GM23338 (cell line): ENCODE measurements at places on chromosomes 11 and 22. TPM values are rescaled to one million over a fixed set of nuclear protein-coding genes. Genes with fewer than 3 reads are reported as not detected.

DNA sequence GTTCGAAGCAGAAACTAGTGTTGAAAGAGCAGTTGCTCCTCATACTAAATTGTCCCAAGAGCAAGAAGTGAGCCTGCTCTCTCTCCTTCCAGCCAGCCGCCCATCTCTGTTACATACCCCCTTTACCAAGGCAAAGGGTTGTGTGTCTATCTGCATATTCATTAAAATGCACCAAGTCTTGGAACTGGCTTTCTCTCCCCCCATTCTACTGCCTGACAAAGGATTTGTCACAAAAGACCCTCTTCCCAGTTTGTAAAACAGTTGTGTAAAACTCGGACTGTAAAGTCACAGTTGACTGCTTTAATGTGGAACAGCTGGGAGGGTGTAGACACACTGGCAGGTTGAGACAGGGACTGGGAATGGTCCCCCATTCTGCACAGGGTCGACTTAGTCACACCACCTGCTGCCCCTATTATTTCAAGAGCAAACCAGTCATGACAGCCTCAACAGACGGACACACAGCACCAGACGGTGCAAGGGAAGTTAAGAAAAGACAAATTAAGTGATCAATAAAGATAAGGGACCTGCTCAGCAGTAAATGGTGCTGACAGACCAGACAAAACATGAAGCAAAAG lies 60.0 kb upstream of the HTATIP2 start:
- no peak overlapping the region for H3K27ac ChIP-seq
- peaks cover 4% of the 10 kb centered on the region; the same call in 1 of the 2 replicates for H3K4me1 ChIP-seq
- DNase-seq: no peak
- H3K27me3 ChIP-seq: no peaks in the 10 kb centered on the region

Gene NXPE4
- not detected in 2 replicates for total RNA-seq

Gene SAA2
- not detected in 2 replicates for total RNA-seq

- H3K4me1 ChIP-seq: no peaks in the 10 kb centered on the region
- H3K4me3 ChIP-seq: no peak overlapping the region
- no peaks in the 10 kb centered on the region for H3K27me3 ChIP-seq
These were observed 2001.0 kb downstream of the LRRC4C start for GRCh38 chr11:39458481-39458880.

Gene MIOX
- total RNA-seq: 0.16 TPM in 1 of 2 replicates, not detected in the other

- peak; percentile 80 for DNase-seq
- H3K27me3 ChIP-seq: no peaks in the 10 kb centered on the region
- no peak overlapping the region for H3K27ac ChIP-seq
- no peak overlapping the region for H3K4me3 ChIP-seq
- H3K4me1 ChIP-seq: no peaks in the 10 kb centered on the region
These were observed 26.8 kb upstream of the RAG1 start for GRCh38 chr11:36540998-36541397.

Gene TEX12
- total RNA-seq: 0.35 TPM in 1 of 2 replicates, not detected in the other

- peaks cover 23% of the 10 kb centered on the region for H3K4me1 ChIP-seq
- H3K27me3 ChIP-seq: no peaks in the 10 kb centered on the region
- H3K27ac ChIP-seq: peak within 1 kb of the TSS; percentile 99
- peak within 1 kb of the TSS; percentile 90 for H3K4me3 ChIP-seq
- no peaks in the 10 kb centered on the region for H3K36me3 ChIP-seq
These were observed at the start of gene EP300 for GRCh38 chr22:41092023-41092817. TSS of gene EP300 (plus strand) at chr22:41092592. CDS start at chr22:41093005, 413 bp downstream.

- peak overlapping the region; percentile 62 for H3K4me3 ChIP-seq
- peaks cover 18% of the 10 kb centered on the region for H3K27me3 ChIP-seq
- H3K27ac ChIP-seq: no peak overlapping the region
- no peak for DNase-seq
These were observed 792 bp upstream of the SBF1 start for GRCh38 chr22:50475652-50476002.

Gene MCHR1
- total RNA-seq: 0.27 and 2.4 TPM in 2 replicates

DNA sequence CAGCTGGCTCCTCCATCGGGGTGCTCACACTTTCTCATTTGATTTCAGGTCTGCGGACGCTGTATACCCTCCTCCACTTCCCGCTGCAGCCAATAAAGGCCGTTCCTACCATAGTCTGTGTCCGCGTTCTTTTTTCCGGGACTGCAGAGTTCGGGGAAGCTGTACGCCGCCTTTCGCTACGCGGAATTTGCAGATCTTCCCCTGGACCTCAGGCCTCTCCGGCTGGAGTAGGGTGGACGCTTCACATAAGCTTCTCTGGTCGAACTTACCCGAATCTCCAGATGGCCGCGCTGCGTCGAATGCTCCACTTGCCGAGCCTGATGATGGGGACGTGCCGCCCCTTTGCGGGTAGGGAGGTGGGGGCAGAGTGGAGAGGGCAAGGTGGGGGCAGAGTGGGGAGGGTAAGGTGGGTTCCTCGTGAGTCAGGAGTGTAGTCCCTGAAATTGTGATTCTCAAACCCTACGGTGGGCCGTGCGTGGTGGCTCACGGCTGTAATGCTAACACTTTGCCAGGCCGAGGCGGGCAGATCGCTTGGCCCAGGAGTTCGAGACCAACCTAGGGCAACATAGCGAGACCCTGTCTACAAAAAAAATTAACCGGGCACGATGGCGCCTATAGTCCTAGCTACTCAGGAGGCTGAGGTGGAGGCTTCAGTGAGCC lies 617 bp downstream of the CSKMT start:
- peak overlapping the region; percentile 99 for H3K4me3 ChIP-seq
- H3K36me3 ChIP-seq: peaks cover 20% of the 10 kb centered on the region
- no peaks in the 10 kb centered on the region for H3K27me3 ChIP-seq
- peak overlapping the region; percentile 95 for H3K27ac ChIP-seq

Gene C22orf15
- 3.6 and 5.7 TPM in 2 replicates for total RNA-seq

DNA sequence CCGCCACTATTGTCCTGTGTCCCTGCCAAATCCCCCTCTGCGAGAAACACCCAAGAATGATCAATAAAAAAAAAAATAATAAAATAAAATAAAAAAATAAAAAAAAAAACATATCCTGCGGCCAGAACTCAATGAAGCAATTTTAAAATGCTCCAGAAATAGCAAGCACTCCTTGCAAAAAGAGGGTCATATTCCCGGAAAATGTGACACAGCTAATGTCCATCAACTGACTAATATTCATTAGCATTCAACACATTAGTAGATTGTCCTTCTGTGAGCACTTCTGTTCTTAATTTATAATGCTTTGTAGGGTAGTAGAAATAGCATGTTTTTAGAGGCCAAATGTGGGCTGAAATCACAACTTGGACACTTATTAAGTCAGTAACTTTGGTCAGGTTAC lies 252.3 kb upstream of the SESN3 start:
- no peak overlapping the region for H3K27ac ChIP-seq
- no peak for DNase-seq
- peaks cover 4% of the 10 kb centered on the region for H3K36me3 ChIP-seq
- H3K27me3 ChIP-seq: no peaks in the 10 kb centered on the region
- H3K4me3 ChIP-seq: no peak overlapping the region
- peaks cover 7% of the 10 kb centered on the region; the same call in 1 of the 2 replicates for H3K4me1 ChIP-seq

DNA sequence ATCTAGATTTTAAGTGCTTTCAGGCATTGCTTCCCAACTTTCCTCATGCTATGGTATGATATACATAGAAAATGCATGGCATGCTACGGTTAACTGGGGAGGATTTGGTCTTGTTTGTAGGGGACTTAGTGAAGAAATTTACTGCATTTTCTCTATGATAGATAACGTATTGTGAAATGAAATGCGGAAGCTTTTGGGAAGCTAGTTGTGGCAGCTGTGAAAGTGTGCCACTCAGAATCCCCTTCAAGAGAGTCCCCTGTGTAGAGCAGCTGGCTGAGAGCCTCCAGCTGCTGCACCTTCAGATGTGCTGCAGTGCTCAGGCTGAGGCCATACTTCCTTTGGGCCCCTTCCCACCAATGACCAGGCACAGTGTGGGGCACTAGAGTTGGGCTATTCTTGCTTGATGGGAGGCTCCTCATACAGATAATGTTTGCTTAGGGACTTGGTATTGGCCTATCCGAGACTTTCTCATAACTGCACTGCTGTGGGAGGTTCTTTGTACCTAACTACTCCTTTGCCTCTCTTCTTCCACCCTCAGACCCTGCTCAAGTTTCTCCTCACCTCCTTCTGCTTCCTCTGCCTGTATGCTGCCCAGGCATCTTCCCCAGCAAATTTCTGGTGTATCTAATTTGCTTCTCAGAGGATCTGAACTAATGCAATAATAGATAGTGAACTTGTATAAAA lies 67.3 kb downstream of the HIPK3 start:
- no peak for DNase-seq
- no peaks in the 10 kb centered on the region for H3K27me3 ChIP-seq
- no peaks in the 10 kb centered on the region for H3K36me3 ChIP-seq
- no peak overlapping the region for H3K27ac ChIP-seq

GRCh38 chr11:19910931-19911330 lies 198.3 kb downstream of the NAV2 start:
- H3K4me1 ChIP-seq: peaks cover 32% of the 10 kb centered on the region
- H3K36me3 ChIP-seq: no peaks in the 10 kb centered on the region; the same call in 1 of the 2 replicates
- no peak for DNase-seq
- no peak overlapping the region for H3K4me3 ChIP-seq
- no peak overlapping the region for H3K27ac ChIP-seq

DNA sequence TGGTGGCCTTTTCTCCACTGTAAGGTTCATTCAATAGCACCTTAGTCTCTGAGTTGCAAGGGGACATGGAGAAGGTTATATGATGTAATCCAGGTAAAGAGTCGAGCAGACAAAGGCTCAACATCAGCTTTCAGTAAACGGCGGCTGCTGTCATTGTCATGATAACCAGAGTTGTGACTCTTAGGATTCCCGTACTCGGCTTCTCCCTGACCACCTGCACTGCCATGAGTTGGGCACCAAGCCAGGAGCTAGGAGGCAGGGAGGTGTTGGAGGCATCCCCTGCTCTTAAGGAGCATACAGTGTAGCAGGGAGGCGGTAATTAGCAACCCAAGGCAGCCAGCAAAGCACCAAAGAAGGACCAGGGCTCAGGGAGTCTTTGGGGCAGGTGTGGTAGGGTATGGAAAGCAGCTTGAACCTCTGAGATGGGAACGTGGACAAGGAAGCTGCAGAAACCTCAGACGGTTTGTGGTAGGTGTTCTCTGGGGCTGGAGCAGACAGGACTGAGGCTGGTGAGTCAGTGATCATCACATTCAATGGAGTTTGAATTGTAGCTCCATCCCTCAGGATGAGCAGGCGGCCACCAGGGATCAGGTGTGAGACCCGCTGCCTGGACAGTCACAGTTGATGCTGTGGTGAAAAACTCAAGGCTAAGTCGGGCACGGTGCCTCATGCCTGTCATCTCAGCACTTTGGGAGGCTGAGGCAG lies 31.7 kb downstream of the LIF start:
- no peaks in the 10 kb centered on the region for H3K36me3 ChIP-seq
- no peaks in the 10 kb centered on the region for H3K27me3 ChIP-seq
- no peak overlapping the region for H3K4me3 ChIP-seq
- H3K4me1 ChIP-seq: peaks cover 7% of the 10 kb centered on the region
- DNase-seq: peak; percentile 45
- no peak overlapping the region for H3K27ac ChIP-seq

- no peaks in the 10 kb centered on the region for H3K36me3 ChIP-seq
- H3K27ac ChIP-seq: no peak overlapping the region
- DNase-seq: no peak
- H3K27me3 ChIP-seq: no peaks in the 10 kb centered on the region
- H3K4me3 ChIP-seq: no peak overlapping the region
These were observed 165.8 kb upstream of the B3GAT1 start for GRCh38 chr11:134577751-134578395.

GRCh38 chr11:102546923-102547471 lies 16.4 kb upstream of the MMP7 start:
- DNase-seq: no peak
- no peak overlapping the region for H3K27ac ChIP-seq

Gene ADAMTS8
- 15.3 and 16.2 TPM in 2 replicates for total RNA-seq

Gene ARRB1
- total RNA-seq: 11.1 and 17.0 TPM in 2 replicates

Gene USH1C
- total RNA-seq: 1.3 and 5.4 TPM in 2 replicates

DNA sequence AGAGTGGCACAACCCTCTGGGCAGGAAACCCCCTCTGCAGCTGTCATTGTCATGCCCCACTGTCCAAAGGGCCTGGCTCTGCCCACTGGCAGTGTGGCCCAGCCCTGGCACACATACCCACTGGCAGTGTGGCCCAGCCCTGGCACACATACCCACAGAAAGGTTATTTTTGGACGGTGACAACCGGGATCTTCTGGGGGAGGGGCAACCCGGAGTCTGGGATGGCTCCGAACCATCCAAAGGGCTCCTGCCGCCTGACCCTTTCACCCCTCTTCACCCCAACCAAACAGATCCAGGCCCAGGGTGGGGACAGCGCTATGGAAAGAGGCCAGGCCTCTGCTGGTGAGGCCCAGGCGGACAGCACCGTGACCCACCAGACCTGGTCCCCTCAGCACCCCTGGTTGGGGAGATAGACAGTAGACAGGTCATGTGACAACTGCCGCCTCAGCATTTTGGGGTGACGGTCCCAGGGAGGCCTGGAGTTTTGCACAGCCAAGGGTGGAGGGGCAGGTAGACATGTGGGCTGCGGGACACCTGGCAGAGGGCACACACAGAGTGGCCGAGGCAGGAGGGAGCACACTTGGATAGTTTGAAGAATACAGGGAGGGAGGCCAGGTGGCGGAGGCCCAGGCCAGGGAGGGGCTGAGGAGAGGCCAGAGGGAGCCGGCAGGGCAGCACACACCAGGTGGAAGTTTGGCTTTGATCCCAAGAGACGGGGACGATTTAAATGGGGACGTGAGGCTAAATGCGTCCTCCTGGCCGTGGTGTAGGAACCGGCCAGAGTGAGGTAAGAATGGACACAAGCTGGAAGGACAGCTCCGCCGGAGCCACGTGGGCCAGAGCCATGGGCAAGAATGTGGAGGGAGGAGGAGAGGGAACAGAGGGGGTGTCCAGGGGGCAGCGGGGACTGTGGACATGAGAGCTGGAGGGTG lies 2.9 kb downstream of the MAPK12 start:
- no peak overlapping the region for H3K27ac ChIP-seq
- peaks cover 23% of the 10 kb centered on the region for H3K27me3 ChIP-seq
- no peaks in the 10 kb centered on the region for H3K36me3 ChIP-seq
- no peak overlapping the region for H3K4me3 ChIP-seq
- H3K4me1 ChIP-seq: peaks cover 7% of the 10 kb centered on the region

DNA sequence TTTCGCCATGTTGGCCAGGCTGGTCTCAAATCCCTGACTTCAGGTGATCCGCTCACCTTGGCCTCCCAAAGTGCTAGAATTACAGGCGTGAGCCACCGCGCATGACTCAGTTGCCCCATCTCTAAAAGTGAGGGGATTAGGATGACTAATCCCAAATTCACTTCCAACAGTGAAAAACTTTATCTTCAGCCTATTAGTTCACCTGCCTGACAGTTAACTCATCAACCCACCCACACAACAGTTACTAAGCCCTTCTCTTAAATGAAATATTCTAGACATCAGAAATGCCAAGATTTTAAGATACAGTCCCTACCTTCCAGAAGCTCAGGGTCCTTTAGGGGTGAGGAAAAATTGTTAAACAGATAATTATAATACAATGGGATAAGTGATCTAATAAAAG lies 2.0 kb upstream of the ANKRD42 start:
- DNase-seq: no peak
- peaks cover 10% of the 10 kb centered on the region for H3K4me1 ChIP-seq
- H3K4me3 ChIP-seq: no peak overlapping the region
- no peak overlapping the region for H3K27ac ChIP-seq

GRCh38 chr22:20590477-20591294 lies 83.3 kb downstream of the MED15 start:
- no peaks in the 10 kb centered on the region for H3K4me1 ChIP-seq
- H3K4me3 ChIP-seq: no peak overlapping the region
- no peak overlapping the region for H3K27ac ChIP-seq

Gene SELENOM
- 44.9 and 67.6 TPM in 2 replicates for total RNA-seq

Gene FSHB
- not detected in 2 replicates for total RNA-seq

Gene DDTL
- 1.5 and 2.1 TPM in 2 replicates for total RNA-seq
